Fibroblast of upper back skin (primary cell): ENCODE measurements at places on chromosomes 5 and 9.

DNA sequence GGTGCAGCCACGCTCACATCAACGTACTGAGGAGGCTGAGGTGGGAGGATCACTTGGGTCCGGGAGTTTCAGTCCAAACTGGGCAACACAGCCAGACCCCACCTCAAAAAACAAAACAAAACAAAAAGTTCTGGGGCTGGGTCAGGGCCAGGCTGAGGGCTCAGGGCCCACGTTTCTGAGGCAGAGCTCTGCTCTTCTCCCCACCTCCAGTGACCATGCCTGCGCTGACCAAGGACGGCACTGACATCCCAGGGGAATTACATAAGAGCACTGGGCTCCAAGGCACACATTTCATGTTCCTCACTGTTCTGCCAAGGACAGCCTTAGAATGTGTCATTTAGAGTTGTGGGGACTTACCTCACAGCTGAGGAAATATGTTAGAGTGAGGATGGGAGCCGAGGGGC is 40.4 kb upstream of the TESK1 start:
- DNase-seq: no peak

DNA sequence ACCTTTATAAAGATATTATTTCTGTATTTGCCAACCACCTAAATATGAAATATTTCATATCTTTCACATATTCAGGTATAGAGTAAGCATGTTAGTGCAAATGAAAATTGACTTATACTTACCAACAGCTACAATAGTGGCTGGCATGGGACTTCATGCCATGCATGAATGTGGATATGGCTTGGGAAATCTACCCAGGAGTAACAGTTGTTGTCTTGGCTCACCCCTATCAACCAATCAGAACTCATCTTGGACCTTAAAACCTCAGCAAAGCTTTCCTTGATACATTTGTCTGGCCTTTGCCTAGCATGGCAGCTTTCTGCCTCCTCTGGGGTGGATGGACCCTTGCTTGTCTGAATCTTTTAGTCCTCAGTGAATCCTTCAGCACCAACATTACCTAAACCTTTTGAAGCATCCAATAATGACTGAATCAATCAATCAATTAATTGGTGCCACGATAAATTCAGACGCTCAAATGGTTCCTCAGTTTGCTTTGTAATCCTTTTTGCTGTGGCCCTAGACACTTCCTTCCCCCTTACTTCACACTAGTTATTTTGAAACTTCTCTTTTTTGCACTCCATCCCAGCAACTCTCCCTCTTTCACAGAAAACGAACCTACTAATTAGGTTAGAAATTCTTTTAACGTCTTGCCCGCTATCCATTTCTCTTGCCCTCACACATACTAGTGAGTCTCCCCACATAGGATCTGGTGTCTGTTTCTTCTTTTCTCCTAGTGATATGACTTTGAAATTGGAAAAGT is 132.3 kb upstream of the ZNF608 start:
- DNase-seq: no peak

DNA sequence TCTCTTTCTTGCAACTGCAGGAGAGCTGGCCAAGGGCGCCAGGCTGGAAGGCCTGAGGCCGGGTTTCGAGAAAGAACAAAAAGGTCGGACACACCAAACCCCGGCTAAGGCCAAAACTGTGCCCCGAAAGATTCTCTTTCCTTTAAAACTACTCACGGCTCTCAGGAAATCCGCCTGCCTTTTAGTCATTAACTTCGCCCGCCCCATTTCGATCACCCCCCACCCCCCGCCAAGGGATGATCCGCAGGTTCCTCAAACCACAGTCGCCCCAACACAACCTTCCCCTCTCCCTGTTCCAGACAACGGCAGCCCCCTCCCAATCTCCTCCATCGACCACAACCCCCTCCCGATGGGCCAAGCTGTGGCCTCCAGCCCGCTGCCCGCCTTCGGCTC is 536 bp downstream of the FEM1C start:
- DNase-seq: peak; percentile 47

DNA sequence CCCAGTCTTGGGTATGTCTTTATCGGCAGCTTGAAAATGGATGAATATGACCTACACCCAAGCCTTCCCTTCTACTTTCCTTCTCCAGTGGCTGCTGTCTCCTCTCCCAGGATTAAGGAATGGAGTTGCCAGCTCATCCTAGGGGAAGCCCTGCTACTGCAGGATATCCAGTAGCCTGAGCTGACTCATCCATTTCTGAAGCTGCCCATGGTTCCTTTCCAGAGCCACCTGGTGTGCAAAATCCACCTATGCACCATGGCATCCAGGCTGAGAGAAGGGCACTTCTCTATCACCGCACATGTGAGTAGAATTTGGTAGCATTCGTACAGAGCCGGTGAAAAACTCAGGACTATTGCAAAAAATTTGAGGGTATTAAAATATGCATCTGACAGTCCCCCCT is 290.8 kb downstream of the YTHDC2 start:
- DNase-seq: peak; percentile 26

DNA sequence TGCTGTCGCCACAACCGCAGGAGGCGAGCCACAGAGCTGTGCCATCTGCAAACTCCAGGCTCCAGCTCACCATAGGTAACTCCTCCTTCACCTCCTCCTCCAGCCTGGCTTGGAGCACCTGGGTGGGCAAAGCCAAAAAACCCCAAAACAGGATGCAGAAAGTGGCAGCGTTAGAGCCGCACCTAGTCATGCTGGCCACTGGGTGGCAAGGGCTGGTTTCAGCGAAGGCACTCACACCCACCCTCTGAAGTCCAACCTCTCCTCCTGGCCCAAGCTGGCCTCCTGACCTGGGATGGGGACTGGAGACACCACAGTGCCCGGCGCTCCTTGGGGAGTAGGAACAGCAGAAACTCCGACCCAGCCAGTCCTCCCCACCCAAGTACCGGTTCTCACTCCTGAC is 28.7 kb upstream of the ZNF354B start:
- no peak for DNase-seq

DNA sequence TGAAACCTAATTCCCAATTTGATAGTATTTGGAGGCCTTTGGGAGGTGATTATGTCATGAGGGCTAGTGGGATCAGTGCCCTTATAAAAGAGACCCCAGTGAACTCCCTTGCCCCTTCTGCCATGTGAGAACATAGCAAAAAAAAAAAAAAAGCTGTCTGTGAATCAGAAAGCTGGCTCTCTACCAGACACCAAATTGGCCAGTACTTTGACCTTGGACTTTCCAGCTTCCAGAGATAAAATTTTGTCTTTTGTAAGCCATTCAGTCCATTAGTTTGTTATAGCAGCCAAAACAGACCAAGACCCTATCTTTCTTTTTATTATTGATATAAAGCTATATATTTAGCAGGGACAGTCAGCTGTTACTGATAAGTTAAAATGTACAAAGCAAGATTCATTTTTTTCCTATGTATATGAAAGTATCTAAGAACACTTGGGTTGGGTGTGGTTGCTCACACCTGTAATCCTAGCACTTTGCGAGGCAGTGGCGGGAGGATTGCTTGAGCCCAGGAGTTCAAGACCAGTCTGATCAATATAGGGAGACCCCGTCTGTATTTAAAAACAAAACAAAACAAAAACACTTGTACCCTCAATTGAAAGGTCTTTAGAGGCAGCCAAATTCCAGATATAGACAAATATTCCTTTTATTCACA is 8.1 kb upstream of the C5orf24 start:
- DNase-seq: no peak

GRCh38 chr9:101579711-101580545 is 14.8 kb downstream of the PPP3R2 start:
- peak; percentile 33 for DNase-seq

DNA sequence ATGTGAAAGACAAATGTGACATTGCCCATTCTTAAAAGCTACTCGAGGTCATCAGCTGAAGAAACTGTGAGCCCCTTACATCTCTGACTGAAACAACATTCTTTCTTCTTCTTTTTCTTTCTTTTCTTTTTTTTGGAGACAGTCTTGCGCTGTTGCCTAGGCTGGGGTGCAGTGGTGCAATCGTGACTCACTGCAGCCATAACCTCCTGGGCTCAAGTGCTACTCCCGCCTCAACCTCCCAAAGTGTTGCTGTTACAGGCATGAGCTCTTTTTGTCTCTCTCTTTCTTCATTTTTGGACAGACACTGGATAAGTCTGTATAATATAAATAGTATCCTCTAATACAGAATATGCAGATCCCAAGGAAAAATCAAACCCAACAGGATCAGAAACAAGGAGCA is 263.7 kb upstream of the KLF9 start:
- DNase-seq: no peak

DNA sequence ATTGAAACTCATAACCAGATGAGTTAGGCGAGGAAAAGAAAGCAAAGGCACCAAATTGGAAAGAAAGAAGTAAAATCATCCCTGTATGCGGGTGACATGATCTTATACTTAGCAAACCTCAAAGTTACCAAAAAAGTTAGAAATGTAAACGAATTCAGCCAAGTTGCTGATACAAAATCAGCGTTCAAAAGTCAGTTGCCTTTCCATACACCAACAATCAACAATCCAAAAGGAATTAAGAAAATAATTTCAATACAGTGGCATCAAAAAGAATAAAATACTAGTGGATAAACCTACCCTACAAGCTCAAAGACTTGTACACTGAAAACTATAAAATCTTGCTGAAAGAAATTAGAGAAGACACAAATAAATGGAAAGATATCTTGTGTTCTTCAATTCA is 14.5 kb downstream of the OBP2B start:
- no peak for DNase-seq

DNA sequence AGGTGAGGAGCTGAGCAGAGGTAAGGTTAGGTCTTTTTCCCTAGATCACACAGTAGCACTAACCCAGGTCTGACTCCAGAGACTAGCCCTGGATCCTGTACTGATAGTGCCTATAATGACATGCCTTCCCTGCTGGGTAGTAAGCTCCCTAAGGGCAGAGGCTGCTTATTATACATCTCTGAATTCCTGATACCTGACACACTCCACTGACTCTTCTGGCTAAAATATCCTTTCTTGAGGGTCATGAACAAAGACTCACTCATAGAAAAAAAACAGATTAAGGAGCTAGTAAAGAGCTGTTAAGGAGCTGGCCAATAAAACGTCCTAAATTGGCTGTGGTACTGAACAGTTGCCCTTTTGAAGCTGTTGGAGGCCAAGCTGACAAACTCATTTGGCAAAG is 149.0 kb upstream of the ITGA1 start:
- DNase-seq: no peak
